Kasumi-1 (cell line): ENCODE measurements at places on chromosomes 11 and 22.

GRCh38 chr11:77111946-77112345, 9.3 kb downstream of the OMP start:
- no peak for DNase-seq

GRCh38 chr11:95835768-95836488, 45.6 kb downstream of the CEP57 start:
- DNase-seq, result peak; percentile 73

GRCh38 chr11:11057472-11057854, 199.6 kb upstream of the ZBED5 start:
- DNase-seq, result no peak

GRCh38 chr11:44863231-44863630, 87.5 kb downstream of the TP53I11 start:
- no peak for DNase-seq

- no peak for DNase-seq
These were observed 350.6 kb upstream of the RAG2 start for GRCh38 chr11:36948460-36949127.

- DNase-seq, result peak; percentile 25
These were observed 1.2 kb downstream of the SLC37A4 start for GRCh38 chr11:119029340-119030028.

DNA sequence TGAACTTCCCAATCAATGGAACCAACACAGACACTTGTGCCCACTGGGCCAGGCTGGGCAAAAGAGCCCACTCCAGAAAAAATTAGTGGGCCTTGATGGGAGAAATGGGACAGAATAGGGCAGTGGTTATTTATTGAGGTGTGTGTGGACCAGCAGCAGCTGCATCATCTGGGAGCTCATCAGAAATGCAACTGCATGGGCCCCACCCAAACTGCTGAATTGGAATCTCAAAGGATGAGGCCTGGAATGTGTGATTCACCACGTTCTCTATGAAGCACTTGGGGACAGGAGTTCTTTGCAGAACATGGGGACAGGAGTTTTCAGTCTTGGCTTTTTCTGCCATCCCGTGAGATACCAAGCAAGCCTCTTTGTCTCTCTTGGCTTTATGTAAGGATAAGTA, 255.6 kb upstream of the PLET1 start:
- no peak for DNase-seq

- peak; percentile 11 for DNase-seq
These were observed 879 bp downstream of the TMEM121B start for GRCh38 chr22:17120281-17120680.

- no peak for DNase-seq
These were observed 4.4 kb downstream of the DCPS start for GRCh38 chr11:126308271-126308671.

DNA sequence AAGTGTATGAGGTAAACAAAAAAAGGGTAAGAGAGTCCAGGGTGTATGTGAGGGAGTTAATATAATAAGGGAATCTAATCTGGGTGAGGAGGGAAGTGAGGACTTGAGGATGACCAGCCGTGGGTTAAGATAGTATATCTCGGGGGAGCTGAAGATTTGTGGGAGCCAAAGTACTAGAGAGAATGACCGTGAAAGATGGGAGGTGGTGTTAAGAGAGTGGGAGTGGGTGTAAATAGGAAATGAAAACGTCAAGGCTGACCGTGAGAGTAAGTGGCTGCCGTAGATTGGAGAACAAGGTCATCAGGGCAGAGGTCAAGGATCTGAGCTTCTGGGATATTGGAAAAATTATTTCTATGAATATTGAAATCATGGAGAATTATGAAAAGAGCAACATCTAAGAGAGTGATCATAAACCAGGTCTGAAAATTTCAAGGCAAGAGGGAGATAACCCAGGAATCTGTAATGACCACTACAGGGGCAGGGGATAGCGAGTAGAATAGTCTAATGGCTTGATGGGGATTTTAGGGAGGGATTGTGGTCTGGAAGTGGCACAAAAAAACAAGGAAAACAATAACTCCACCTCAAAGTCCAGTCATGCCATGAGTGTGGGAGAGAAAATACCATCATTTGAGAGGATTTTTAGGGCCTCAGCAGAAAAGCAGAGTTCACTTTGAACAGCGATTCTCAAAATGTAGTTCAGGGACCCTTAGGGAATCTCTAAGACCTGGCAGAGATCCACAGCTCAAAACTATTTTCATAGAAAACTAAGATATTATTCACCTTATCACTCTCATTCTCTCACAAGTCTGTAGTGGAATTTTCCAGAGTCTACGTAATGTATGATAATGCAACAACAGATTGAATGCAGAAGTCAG, 72.0 kb downstream of the PRR5L start:
- DNase-seq, result no peak

GRCh38 chr22:36874736-36875135, 13.9 kb downstream of the NCF4 start:
- no peak for DNase-seq

DNA sequence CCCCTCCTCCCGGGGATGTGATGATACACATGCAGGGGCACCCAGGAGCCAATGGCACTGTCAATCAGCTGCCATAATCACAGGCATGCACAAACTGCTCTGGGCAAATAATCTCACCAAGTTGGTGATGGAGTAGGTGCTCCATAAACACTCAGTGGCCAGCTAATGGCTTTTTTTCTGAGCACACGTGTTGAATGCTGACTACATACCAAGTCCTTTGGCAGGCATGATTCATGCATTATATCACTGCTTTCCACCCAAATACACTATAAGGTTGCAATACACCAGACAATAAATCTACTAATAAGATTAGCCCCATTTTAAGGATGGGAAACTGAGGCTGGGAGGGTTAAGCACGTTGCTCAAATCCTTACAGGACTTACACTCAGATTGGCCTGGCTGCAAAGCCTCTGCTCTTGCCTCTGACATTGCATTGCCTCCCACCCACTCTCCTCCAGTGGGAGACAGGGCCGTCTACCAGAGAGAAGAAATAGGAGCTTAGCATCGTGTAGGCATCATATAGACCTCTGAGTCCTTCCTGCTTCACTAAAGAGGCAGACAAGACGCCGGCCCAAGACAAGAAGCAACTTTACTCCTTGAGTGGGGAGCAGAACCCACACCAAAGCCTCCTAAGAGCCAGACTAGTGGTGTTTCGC, 32.7 kb upstream of the ACCSL start:
- no peak for DNase-seq

GRCh38 chr11:68803766-68804165, 38.0 kb downstream of the CPT1A start:
- no peak for DNase-seq

DNA sequence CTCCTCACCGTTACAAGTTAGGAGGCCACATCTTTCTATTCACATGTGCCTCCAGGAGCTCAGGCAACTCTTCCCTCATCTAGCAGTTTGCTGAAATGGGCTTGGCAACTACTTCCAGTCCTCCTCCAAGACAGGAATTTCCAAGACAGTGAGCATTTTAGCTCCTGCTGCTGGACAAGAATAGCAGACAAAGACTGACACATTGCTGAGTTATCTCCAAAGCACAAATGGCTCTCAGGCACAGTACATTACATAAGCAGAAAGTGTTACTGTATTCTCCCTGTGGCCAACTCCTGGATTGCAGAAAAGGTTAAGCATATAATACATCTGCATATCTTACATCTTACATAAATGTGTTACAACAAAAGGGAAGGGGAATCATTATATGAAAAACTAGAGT, 83.2 kb upstream of the POU2AF2 start:
- no peak for DNase-seq

DNA sequence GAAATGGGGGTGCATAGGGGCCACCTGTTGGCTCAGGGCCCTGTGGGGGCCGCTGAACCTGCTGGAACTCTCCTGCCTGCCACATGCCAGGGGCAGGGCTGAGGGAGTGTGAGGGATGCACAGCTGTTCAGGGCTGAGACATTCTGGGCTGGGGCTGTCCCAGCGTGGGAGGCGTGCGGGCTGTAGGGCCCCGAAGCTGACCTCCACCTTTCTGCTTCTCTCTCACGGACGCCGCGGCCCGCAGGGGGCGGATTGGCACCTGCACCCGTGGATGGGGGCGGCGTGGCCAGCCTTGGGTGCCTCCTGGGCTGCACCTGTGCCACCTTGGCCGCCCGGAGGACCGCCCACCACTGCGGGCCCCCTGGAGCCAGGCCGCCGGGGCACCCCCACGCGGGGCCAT, 4.1 kb downstream of the CCDC188 start:
- no peak for DNase-seq

GRCh38 chr11:78417175-78417887, at the start of gene GAB2:
Gene GAB2, minus strand, starts transcription at chr11:78417820. Its CDS starts 100 bp downstream, at chr11:78417720.
- DNase-seq, result no peak

- DNase-seq, result no peak
These were observed 6.9 kb downstream of the DPAGT1 start for GRCh38 chr11:119094816-119095065.

- no peak for DNase-seq
These were observed 109.6 kb downstream of the USP35 start for GRCh38 chr11:78298291-78298771.

- no peak for DNase-seq
These were observed 39.4 kb downstream of the GNB1L start for GRCh38 chr22:19815093-19815822.

DNA sequence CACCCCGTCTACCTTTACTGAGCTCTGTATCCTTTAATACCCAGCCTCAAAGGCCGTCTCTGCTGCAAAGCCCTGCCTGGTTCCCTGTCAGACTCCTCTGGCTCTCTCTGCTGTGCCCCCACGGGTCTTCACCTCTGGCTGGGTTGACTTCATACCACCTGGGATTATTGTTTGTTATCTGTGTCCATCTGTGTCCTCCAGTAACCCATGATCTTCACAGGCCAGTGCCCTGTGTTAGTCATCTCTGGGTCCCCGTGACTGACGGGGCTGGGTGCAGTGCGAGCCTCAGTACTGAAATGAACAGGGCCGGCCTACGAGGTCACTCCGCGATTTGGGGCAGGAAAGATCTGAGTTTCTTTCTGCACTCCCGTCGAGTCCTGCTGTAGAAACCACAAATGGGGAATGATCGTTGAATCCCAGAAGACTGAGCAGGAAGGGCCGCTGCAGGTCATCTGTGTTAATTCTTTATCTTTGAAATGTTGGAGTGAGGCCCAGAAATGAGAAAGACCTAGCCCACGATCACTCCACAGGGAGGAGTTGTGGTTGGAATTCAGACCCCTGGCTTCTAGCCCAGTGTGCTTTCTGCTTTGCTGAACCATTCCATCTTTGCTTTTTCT, 12.3 kb upstream of the TUB start:
- no peak for DNase-seq

- no peak for DNase-seq
These were observed 6.0 kb downstream of the SCARF2 start for GRCh38 chr22:20431511-20432192.

GRCh38 chr11:115535781-115536180, 31.6 kb upstream of the CADM1 start:
- DNase-seq, result no peak

GRCh38 chr11:57306161-57306876, 18.4 kb downstream of the TNKS1BP1 start:
- DNase-seq, result no peak

- no peak for DNase-seq
These were observed 12.7 kb downstream of the CSNK1E start for GRCh38 chr22:38304526-38304925.

- DNase-seq, result no peak
These were observed 181.5 kb downstream of the FAM76B start for GRCh38 chr11:95608093-95608492.

GRCh38 chr22:38696606-38697424, 3.9 kb downstream of the JOSD1 start:
- peak; percentile 41 for DNase-seq

DNA sequence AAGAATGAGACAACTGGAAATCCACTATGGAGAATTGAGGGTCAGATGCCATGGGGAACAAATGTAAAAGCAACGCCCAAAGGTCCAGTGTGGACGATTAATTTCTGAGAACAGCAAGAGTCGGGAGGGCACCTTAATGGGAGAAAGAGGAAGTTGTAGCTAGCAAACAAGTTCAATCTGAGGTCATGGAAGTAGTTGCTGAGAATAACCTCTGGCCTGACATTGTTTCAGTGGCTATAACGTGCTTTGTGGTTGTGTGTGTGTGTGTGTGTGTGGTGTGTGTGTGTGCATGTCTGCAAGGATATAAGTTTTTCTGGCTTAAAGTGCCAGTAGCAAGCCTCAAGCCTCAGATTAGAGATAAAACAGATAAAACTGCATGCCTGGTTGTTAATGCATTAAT, 1630.1 kb upstream of the TENM4 start:
- peak; percentile 36 for DNase-seq

- DNase-seq, result no peak
These were observed 50.1 kb upstream of the OLFML1 start for GRCh38 chr11:7435176-7435575.

- no peak for DNase-seq
These were observed 155.7 kb downstream of the GRIK4 start for GRCh38 chr11:120667281-120667680.

GRCh38 chr11:77191823-77192495, 63.9 kb downstream of the MYO7A start:
- peak; percentile 75 for DNase-seq

- no peak for DNase-seq
These were observed at the start of gene MIOX for GRCh38 chr22:50486561-50487289. Gene MIOX, plus strand, starts transcription at chr22:50486859. Its CDS starts 39 bp downstream, at chr22:50486898.

GRCh38 chr11:122681735-122682134, 26.2 kb downstream of the UBASH3B start:
- DNase-seq, result no peak

- DNase-seq, result no peak
These were observed 29.8 kb downstream of the RNF141 start for GRCh38 chr11:10511181-10511621.

- peak; percentile 46 for DNase-seq
These were observed 468 bp downstream of the PATL1 start for GRCh38 chr11:59668188-59668949.

DNA sequence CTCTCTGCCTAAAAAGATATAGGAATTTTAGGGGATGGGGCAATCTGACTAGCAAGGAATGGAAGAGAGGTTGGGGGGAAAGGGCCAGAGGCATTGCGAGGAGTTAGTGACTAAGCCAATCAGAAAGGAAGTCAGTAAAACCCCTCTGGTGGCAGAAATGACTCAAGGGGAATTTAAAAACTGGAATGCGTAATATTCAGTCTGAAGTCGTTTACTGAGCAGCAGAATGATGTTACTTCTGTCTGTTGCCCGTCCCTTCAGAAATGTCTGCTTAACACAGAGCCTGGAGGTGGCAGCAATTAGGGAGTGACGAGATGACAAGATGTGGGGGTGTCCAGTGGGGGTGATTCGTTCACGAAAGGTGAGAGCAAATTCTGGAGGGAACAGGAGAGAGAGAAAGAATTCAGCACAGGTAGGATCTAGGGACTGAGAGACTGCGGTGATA, 107.7 kb upstream of the CLMP start:
- DNase-seq, result no peak

GRCh38 chr11:19419808-19420207, 179.1 kb upstream of the E2F8 start:
- no peak for DNase-seq
